T47D (cell line): ENCODE measurements at places on chromosomes 2 and 18.

- DNase-seq, result no peak
These were observed 75.3 kb upstream of the RIOK3 start for GRCh38 chr18:23377669-23378301.

GRCh38 chr2:105917226-105917625 is 172.5 kb downstream of the NCK2 start:
- DNase-seq, result no peak

- DNase-seq, result no peak
These were observed 480.1 kb upstream of the TCF4 start for GRCh38 chr18:56067969-56068671.

GRCh38 chr2:7338961-7339360 is 421.7 kb downstream of the RNF144A start:
- DNase-seq, result no peak

- no peak for DNase-seq
These were observed 35.6 kb downstream of the IFIH1 start for GRCh38 chr2:162282765-162283425.

DNA sequence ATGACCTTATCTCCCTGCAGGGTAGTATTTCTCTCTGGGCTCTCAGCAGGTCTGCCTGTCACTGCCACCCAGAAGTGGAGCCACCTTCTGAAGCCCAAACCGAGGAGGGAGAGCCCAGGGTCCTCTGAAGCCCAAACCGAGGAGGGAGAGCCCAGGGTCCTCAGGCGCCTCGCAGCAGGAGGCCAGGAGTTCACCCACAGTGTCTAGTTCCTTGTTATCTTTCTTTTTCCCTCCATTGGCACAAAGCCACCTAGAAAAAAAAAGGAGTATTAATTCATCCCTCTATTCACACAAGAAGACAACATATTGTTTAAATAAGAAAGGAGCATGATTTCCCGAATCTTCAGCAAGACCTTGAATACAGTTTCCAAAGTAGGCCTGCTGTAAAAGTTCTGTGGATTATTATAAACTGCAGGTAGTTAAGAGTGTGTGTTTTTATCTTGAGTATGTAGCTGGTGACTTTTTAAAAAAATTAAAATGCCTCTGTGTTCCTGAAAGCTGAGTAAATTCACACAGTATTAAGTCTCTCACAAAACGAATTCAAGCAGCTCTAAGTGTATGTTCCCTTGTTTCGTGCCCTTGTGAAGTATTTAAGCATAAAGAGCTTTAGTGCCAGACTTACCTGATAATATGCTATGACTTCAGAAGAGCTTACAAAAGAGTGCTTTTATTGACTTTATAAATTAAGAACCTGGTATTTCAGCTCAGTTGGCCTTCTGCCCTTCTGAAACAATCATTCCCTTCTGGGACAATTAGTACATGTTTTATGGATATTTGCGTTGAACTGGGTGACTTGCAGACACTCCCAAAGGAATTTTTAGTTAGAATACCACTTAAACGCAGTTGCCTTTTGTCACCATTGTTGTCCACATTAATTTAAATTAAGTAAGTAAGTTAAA is 11.7 kb upstream of the GRHL1 start:
- DNase-seq, result no peak

DNA sequence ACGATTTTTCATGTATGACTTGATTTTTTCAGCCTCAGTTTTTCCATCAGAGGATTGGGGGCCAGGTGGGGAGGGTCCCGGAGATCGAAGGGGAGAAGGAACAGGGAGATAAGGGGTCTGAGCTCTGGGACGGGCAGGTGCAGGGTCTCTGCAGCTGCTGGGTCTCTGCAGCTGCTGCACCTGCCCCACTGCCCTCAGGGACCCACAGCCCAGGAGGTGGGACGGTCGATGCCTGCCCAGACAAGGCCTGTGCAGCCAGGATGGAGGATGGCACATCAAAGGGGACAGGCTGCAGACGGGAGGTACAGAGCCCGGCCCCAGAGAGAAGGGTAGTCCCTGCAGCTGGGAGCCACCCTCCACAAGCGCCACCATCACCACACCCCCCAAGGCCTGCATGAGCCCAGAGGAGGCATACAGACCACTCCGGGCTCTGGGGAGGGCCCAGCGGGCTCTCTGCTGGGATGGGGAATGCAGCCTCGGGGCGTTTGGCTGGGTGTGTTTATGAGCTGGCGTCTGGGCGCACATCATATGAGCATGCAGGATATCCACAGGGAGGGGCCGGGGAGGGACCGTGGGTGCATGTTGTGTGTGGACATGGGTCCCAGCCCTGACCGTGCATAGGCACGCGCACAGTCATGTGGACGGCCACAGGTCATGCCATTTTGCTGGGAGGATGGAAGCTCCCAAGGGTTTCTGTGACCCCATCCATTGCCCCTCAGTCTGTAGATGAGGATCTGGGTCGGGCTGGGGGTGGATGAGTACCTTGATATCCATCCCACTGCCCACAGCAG is 34.9 kb upstream of the GPC1 start:
- no peak for DNase-seq

DNA sequence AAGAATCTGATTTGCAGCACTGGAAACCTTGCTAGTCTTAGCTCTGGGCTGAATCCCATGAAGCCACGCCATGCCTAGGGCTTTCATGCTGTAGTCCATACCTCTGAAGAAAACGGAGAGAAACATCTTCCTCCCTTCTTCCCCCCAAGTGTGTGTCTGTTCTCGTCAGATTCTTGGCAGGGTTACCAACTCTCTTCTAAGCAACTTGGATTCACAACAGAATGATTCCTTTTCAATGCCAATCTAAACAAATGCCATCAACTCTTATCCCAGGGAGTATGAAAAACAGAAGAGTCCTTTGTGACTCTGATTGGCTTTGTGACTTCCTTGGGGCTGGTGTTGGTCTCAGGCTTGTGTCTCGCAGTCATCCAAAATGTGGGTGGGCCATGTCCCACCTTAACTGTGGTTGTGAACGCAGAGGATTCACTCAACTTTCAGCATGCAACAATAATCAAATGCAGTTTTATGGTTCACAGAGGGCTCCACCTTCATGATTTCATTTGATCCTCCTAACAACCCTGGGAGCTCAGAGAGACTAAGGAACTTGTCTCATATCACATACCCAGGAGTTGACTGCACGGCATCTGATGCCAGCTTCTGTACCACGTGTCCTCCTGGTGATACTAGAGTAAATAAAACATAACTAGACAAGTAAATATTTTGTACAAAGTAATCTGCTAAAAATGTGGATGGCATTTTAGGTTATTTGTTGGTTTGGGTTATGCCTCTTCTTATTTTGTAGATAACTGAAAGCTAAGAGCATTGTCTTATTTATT is 186.0 kb upstream of the TNP1 start:
- no peak for DNase-seq

- no peak for DNase-seq
These were observed 131.3 kb downstream of the SH3RF3 start for GRCh38 chr2:109260116-109260855.

DNA sequence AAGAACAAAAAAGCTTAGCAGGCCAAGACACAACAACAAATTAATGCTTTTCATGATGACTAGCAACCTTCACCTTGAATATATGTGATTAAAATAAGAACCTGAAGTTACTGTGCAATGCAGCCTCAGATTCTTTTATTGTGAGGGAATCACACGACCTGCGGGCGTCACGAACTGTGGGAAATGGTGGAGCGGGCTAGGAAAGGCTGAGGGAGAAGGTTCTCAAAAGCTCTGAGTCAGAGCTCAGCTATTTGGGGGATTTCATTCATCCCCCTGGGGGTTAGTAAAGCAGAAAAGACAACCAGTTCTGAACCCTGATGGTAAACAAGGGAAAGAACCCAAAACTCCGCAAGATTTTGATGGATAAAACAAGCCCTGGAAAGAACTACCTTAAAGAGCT is 89.3 kb upstream of the NCKAP5 start:
- DNase-seq, result no peak

GRCh38 chr2:32095671-32096070 is 32.3 kb downstream of the SPAST start:
- DNase-seq, result no peak

DNA sequence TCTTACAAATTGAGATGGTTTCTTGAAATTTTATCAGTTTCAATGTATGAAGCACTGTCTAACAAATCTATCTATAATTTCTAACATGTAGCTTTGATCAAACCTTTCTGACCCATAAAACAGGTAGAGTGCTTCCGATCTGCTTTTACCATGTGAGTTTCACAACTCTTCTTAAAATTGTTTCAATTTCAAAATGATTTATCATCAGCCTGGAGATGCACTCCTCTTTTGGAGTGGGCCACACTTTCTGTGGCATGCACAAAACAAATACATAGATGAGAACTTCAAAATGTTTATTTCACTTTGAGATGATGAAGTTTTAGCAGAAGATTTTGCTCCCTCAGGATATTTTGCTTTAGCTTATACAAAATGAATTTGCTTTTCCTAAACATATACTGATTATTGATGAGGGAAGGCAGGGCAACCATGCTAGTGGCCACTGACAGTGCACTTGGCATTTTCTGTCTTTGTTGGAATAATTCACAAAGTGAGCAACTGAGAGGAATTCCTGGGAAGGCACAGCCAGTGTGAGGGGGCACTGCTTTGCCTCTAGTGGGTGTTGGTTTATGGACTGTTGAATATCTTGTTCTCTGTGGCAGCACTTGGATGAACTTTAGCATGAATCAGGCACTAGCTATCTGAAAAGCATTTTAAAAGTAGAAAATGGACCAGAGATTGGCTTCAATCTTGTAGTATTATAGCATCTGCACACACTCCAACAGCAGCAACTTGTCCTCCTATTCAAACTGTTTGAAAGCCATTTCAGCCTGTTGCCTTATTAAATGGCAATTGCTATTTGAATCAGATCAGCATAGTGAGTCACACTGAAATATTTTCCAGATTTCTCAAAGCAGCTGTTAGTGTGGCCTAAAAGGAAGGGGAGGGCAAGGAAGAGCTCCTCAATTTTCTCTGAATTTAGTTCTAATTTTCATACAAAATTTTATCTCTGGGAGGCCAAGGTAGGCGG is 193.2 kb downstream of the CCDC85A start:
- DNase-seq, result no peak

DNA sequence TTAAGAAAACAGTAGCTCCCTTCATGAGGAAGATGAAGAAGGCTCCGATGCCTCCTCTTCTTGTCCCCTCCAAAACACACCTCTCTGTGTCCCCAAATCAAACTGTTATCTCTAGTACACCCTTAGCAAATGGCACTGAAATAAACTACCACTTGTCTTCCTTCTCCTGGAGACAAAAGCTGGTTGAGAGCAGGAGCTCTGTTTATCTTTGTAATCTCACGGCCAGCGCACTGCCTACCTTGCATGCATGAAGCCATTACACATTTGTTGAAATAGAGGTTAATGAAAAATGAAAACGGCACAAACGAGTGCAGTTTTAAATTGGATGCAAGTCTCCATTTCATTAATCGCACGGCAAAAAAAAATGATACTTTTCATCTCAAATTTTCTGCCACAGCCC is 113.7 kb downstream of the EPB41L3 start:
- no peak for DNase-seq

DNA sequence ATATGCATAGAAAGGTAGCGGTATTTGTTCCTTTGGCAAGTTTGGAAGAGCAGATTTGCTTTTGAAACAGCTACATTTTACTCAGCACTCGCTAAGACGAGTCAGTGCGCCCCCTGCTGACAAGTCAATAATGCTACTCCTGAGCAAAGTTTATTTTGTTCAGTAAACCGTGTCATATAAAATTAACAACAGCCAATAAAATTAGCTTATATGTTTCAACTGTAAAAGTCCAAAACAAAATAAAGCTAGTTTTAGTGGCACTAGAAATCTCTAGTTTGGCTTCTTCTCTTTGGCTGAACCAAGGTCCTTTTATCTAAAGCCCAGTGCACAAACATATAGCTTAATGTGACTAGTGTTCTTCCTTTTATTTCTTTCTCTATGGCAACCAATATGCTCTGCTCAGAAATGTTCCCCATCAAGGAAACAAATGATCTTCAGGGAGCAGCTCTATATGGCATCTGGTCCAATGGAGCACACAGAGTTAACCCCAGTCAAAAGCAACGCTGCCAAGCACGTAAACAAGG is 4.2 kb upstream of the POU3F3 start:
- DNase-seq, result peak; percentile 76

GRCh38 chr2:101159526-101159925 is 8.3 kb upstream of the TBC1D8 start:
- no peak for DNase-seq

- DNase-seq, result no peak
These were observed 224.8 kb upstream of the ID2 start for GRCh38 chr2:8457092-8457481.

GRCh38 chr2:232236200-232236599 is 142.4 kb upstream of the ALPP start:
- peak; percentile 2 for DNase-seq

GRCh38 chr2:223865124-223865523 is 27.7 kb upstream of the AP1S3 start:
- DNase-seq, result no peak

GRCh38 chr2:144671695-144672455 is 152.0 kb upstream of the ZEB2 start:
- DNase-seq, result no peak

GRCh38 chr2:128726911-128727310 is 408.2 kb upstream of the HS6ST1 start:
- DNase-seq, result no peak

DNA sequence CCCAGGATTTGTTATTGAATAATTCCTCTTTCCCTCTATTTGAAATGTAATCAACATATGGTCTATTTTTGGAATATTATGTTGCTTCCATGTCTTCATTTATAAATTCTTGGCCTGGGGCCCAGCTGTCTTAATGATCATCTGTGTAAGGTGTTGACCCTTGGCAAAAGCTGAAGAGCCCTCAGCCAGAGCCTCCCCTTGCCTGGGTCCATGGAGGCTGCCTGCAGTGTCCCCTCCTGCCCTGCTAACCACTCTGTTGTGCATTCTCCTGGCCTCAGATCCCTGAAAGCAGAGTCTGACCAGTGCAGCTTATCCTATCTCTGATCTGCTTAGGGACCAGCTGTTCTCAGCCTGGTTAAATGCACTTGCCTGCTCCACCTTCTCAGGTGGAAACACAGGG is 226.1 kb upstream of the APCDD1 start:
- DNase-seq, result no peak

DNA sequence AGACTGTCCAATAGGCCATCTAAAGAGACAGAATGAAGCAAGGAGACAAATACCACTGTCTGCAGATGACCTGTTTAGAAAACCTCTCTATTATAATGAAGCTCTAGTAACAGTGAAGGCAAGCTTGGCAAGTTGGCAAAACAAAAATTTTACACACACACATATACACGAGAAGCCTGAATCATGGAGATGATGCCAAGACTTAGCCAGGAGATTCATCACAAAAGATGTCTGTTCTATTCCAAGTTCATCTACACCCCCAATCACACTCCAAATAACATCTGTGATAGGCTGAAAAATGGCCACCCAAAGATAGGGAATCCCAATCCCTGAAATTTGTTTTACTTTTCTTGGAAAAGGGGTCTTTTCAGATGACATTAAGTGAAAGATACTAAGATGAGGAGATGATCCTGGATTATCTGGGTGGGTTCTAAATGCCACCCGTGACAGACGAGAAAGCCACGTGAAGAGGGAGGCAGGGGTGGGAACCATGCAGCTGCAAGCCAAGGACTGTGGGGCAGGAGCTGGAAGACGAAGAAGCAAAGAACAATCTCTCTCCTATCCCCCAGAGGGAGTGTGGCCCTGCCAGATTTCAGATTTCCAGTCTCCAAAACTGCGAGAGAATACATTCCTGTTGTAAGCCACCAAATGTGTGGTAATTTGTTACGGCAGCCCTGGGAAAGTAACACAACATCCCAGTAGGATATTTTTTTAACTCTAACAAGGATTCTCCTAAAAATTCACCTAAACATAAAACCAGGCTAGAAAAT is 20.0 kb downstream of the HDLBP start:
- DNase-seq, result no peak

GRCh38 chr2:119010336-119010735 is 68.3 kb downstream of the MARCO start:
- no peak for DNase-seq

- no peak for DNase-seq
These were observed 197.7 kb upstream of the RAB12 start for GRCh38 chr18:8411492-8411891.
